ENCODE measurements at places on chromosomes 13 and 19.

GRCh38 chr13:106033659-106034058, 501.8 kb downstream of the EFNB2 start:
- DNase-seq = no peak

GRCh38 chr19:43532571-43532961, 422 bp upstream of the ZNF575 start:
- no peak for DNase-seq

DNA sequence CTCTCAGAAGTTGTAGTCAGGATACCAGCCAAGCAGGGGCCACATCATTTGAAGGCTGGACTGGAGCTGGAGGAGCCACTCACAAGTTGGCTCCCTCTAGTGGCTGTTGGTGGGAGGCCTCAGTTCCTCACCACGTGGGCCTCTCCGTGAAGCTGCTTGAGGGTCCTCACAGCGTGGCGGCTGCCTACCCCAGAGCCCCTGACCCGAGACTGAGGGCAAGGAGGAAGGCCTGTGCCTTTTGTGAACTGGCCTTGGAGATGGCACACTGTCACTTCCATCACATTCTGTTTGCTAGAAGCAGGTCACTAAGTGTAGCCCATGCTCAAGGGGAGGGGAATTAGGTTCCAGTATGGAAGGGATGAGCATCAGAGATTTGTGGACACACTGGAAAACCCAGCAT, 14.6 kb downstream of the GNA11 start:
- peak; percentile 77 for DNase-seq

- no peak for DNase-seq
Measured at GRCh38 chr19:56572589-56572988, 5.3 kb downstream of the ZNF470 start.

- DNase-seq = no peak
Measured at GRCh38 chr13:44719857-44720671, 143.9 kb upstream of the TSC22D1 start.

DNA sequence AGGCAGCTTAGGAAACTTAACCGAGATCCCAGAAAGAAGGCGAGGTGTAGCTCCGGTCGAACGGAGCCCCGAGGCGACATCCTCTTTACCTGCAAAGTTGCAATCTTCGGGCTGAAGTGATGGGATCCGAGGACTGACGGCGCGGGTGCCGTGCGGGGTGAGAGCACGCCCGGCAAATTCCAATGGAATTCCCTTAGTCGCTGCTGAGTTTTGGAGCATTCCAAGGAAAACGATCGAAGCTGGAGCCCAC, 141 bp downstream of the TRPC4 start:
- no peak for DNase-seq

GRCh38 chr19:13689085-13689484, 75.2 kb upstream of the MRI1 start:
- DNase-seq = peak; percentile 27

- no peak for DNase-seq
Measured at GRCh38 chr13:73918691-73919090, 215.5 kb downstream of the KLF12 start.

GRCh38 chr13:36758345-36758744, 60.7 kb upstream of the RFXAP start:
- no peak for DNase-seq

GRCh38 chr13:33278913-33279312, 6.6 kb downstream of the STARD13 start:
- no peak for DNase-seq

- no peak for DNase-seq
Measured at GRCh38 chr13:51035469-51035868, 75.6 kb downstream of the C13orf42 start.

DNA sequence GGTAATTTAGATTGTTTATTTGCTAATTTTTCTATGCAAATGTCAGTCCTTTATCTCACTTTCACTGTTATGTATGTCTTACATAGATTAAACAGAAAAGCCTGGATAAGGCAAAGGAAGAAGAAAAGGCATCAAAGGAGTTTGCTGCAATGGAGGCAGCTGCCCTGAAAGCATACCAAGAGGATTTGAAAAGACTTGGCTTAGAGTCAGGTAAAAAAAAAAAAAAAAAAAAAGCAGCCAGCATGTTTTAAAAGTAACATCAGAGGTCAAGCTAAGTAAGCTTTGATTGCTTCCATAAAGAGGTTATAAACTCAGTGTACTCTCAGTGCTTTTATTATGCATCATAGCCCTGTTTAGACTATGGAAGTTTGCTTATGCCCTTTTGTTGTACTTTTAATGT, 3.8 kb downstream of the WBP4 start:
- no peak for DNase-seq

- DNase-seq = peak; percentile 45
Measured at GRCh38 chr13:43908156-43909126, 28.7 kb downstream of the LACC1 start.

DNA sequence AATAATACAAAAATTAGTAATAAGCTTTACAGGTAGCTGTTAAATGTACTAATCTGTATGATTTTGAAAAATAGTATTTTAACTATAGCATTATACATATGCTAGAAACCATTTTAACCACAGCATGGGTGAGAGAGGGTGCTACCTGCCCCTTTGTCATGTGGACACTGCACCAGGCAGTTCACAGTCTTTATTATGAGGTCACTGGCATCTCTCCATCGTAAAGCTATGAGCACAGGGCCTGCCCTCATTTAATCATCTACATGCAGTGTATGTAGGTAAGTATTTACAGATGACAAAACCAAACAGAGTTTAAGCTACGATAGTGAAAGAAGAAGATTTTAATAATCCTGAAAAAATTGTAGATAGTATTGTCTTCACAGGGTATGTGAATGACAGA, 21.7 kb downstream of the EDNRB start:
- no peak for DNase-seq

- no peak for DNase-seq
Measured at GRCh38 chr13:40366119-40366518, 300.3 kb downstream of the FOXO1 start.

GRCh38 chr19:56118666-56119581, 2.2 kb downstream of the ZNF787 start:
- DNase-seq = no peak

DNA sequence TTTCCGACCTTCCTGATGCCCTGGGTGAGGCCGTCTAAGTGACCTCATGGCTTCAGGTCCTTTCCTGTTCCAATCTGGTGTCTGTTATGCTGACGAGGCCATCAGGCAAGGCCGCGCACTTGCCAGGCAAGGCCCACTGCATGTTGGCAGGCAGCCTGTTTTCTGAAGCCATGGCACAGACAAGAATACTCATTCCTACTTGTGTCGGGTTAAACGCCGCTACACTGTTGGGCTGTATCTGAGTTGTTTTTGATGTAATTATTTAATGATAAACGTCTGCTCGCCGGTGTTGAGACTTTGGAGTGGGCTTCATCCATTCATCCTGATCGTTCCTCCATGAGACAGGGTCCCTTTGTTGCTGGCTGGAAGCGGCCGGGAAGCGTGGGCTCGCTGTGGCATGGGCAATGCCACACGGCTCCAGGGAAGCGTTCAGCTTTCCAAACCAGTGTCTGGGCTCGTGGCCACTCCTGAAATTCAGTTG, 92.1 kb downstream of the ATP11A start:
- no peak for DNase-seq

GRCh38 chr19:46818812-46819211, 30.4 kb upstream of the SLC1A5 start:
- no peak for DNase-seq

GRCh38 chr13:109817591-109818535, 31.5 kb upstream of the IRS2 start:
- no peak for DNase-seq

DNA sequence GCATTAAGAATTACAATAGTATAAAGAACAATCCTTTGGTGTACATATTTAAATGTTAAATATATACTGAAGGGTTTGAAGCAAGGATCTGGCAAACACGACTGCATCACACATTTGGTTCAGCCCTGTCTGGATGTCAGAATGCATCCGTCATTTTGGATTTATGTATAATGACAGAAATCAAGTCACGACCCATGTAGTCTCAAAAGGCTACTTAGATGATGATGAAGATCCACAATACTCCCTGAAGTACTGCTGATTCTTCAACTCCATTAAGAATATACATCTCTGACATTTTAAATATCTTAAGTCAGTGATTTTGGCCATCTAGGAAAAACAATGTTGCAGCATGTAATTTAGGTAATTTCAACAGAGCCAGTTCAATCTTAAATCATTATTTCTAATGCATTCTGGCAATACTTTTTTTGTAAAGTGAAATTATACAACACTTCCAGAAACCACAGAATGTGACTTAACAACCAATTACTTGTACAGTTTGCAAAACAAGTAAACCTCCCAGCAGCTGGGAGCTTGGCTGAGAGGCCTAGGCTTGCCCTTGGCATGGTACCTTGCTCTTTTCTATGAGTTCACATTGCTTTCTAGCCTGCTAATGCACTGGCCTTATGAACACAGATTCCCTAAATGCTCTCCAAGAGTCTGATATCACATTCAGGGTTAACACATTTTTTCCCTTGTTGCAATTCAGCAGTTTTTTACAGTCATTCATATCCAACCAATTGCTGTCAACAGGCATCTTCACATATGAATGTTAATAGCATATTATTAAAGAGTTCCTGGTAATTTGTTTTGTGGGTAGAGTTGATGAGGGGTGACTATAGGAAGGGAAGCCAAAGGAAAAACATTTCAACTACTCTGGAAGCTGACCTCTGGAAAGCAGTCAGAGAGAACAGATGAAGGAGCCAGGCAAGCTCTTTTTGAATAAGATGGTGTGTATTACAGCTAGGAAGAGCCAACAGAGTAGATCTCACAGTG, 175.2 kb downstream of the ENOX1 start:
- DNase-seq = no peak

DNA sequence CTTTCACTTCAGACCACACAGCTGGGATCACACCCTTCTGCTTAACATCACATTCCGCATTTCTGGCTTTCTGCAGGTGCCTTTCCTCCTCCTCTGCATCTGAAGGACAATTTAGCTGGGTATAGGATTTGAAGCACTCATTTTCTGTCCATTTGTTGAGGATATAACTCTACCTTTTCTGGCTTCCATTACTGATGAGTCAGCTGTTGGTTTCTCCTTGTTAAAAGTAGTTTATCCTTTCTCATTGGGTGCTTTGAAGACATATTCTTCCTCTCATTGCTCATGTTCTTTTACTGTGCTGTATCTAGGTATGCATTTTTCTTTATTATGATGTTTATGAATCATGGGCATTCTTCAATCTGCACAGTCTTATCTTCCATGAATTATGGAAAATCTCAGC, 199.3 kb upstream of the SOX1 start:
- no peak for DNase-seq

- DNase-seq = no peak
Measured at GRCh38 chr19:48779636-48780035, 24.3 kb downstream of the FGF21 start.

DNA sequence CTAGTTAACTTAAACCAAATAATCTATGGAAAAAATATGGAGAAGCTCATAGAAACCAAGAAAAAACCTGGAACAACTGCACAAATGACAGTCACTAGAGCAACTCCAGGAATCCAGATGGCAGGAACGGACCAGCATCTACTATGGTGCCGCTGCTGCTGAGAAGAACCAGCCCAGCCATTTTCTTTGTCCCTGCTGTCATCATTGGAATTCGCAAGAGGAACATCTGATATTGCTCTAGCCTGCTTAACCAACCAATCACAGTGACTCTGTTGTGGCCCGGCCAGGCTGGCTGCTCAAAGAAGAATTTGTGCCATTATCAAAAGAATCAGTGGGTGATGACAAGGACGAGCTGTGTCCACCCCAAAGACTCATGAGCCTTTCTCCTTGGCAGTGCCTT, 33.1 kb upstream of the CEBPA start:
- no peak for DNase-seq

- DNase-seq = no peak
Measured at GRCh38 chr19:45884682-45885555, 1.0 kb downstream of the IRF2BP1 start.

- DNase-seq = no peak
Measured at GRCh38 chr19:6211632-6212402, 68.0 kb downstream of the MLLT1 start.

GRCh38 chr13:22915442-22916082, 265.2 kb upstream of the SGCG start:
- no peak for DNase-seq

GRCh38 chr13:33606692-33607091, 211.3 kb upstream of the RFC3 start:
- DNase-seq = no peak

GRCh38 chr13:45702088-45702487, at the start of gene CBY2:
Gene CBY2, plus strand, starts transcription at chr13:45702320. Its CDS starts 71 bp downstream, at chr13:45702391.
- DNase-seq = no peak

DNA sequence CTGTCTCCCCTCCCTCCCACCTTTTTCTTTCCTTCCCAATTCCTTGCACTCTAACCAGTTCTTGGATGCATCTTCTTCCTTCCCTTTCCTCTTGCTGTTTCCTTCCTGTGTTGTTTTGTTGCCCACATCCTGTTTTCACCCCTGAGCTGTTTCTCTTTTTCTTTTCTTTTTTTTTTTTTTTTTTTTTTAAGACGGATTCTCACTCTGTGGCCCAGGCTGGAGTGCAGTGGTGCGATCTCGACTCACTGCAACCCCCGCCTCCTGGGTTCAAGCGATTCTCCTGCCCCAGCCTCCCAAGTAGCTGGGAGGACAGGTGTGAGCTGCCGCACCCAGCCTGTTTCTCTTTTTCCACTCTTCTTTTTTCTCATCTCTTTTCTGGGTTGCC, 6.9 kb downstream of the MYADM start:
- DNase-seq = no peak
